Esophagus mucosa (tissue), 1 donor: ENCODE measurements at places on chromosomes 16 and 17.

DNA sequence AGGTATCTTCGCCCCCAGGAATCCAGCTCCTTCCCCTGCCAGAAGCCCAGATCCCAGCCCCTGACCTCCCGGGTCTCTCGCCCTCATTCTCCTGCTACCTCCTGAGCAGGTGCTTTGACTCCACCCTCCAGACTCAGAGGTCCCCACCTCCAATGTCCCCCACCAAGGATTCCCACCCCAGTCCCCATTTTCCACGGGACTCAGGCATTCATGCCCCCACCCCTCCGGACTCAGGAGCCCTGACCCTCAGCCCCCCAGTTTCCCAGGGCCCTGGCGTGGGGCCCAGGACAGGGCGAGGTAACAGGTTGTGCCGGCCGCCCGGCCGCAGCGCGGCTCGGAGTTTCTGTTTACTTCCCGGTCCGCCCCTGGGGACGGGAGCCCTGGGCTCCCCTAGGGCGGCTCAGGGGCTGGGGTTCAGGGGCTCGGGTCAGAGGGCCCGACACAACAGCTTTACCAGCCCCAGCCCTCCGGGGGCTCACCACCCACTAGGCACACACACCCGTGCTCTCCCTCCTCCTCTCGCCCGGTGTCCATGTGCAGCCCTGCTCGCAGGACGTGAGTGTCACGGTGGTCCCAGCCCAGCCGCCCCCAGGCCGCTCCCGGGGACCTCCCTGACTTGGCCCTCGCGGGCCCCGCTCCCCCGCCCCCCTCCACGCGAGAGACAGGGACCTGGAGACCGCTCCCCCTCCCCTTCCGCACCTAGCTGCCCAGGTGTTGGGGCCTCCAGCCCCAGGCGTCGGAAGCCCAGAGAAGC lies 595 bp downstream of the BICDL2 start:
- ATAC-seq, result peak; percentile 70

GRCh38 chr17:63966646-63967264 lies 6.0 kb downstream of the SCN4A start:
- no peak for ATAC-seq

GRCh38 chr17:31096106-31096436 lies 1.3 kb downstream of the NF1 start:
- no peak for ATAC-seq

DNA sequence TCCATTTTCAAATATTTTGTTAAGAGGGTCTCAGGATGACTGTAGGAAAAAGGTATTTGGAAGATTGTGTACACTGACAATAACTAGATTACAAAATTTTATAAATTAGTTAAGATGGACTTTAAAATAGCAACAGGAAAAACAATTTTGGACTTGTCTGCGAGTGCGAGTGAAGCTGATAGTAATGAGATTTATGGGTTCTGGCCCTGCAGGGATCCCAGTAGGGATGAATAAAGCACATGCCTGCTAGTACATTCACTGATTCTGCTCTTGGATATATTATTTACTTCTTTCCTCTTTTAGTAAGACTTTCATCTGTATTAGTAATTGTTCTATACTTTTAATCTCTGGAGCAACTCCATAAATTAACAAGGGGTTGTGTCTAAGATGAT lies 28.2 kb downstream of the PRKCA start:
- no peak for ATAC-seq

DNA sequence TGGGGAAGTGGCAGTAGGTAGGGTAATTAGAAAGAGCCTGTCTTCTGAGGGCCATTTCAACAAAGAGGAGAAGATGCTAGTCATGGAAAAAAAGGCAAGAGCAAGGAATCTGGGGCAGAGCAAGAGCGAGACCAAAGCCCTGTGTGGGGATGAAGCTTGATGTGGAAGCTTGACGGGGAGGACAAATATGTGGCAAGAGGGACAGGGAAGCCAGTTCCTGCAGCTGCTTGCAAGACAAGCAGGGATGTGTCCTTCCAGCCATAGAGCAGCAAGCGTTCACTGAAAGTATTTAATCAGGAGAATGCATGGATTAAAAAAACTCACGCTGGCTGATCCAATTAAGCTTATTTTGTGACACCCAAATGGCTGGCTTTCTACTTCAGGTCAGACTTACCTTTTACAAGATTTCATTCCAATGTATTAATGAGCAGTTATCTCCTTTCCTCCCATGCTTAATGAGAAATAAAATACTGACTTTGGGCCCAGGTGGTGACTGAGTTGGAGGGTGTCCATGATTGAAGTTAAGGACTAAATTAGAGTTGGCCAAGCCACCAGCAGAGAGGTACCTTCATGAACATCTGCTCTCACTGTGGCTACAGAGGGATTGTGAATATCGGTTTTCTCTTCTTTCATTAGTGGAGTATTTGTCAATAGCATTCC lies 76.8 kb downstream of the ABCA8 start:
- no peak for ATAC-seq

- no peak for ATAC-seq
These were observed 39.4 kb upstream of the CHMP6 start for GRCh38 chr17:80952291-80952690.
